GM12864 (cell line): ENCODE measurements at places on chromosomes 7 and 10.

- no peak for DNase-seq
Measured at GRCh38 chr7:25887266-25887665, 264.7 kb upstream of the NFE2L3 start.

GRCh38 chr7:94170836-94171235, 166.7 kb upstream of the BET1 start:
- no peak for DNase-seq

DNA sequence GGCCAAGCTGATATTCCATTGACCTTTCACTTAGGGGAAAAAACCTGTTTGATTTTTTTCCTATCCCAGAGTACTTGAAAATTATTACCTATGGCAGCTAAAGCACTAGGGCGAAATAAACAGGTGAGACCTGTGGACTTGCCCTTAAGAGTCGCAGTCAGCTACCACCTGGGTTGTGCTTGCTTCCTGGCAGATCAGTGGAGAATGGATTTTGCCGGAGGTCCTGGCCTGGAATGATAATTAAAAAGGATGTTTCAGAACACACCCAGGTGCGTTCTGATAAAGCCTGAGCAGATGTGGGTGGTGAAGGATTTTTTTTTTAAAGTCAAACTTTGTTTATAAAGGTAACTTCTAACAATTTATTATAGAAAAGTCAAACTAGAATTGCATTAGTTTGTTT, 59.1 kb downstream of the AUTS2 start:
- no peak for DNase-seq

DNA sequence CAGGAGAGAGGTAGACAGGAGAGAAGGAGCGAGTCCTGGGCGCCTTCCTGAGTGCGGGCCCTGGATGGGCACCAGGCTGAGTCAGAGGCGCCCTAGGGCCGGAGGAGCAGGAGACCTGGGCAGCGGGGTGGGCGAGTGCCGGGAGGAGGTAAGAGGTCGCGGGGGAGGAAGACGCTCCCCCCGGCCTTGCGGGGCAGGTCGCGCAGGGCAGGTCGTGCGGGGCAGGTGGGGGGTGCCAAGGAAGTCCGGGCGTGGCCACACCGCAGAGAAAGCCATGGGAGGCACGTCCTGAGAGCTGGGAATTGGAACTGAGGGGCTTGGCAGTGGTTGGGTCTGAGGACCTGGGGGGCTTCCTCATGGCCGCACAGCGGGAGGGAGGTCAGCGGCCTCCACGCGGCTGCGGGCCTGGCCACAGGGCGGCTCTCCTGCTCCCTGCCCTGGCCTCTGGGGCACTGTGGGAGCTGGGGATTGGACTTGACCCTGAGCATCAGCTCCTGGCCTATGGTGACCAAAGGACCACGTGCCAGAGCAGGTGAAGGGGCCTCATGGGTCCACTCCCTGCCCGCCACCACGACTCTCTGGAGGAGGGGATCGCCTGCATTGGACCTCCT, 935 bp downstream of the MMP21 start:
- DNase-seq: no peak

DNA sequence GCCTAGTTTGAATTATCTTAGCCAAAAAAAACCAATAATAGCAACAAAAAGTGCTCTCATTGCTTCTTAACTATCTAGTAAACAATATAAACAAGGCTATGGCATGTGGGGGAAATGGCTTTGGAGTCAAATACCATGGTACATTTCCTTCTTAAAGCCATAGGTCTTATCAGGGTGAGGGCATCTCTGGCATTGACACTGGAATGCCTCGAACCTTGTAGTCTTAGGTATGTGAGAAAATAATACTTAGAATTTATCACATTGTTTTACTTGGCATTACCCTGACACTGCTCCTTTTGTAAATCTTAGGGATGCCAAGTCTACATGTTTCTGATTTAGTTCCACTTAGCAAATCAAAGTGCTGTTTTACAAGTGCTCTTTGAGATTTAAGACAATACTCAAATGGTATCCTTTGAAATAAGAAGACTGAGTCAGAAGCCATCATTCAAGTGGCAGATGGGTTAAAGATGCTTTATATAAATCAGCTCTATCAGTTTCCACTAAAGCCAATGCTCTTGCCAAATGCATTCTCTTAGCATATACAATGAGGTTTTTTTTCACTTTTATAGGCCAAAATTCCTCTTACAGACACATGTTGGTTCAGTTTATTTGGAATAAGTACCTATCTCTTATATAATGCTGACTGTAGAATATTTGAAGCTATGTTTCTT, 155.2 kb downstream of the HPSE2 start:
- no peak for DNase-seq

- peak; percentile 22 for DNase-seq
Measured at GRCh38 chr7:123871998-123872867, 27.3 kb downstream of the HYAL4 start.

- DNase-seq: no peak
Measured at GRCh38 chr10:3503299-3503698, 281.7 kb downstream of the KLF6 start.

- DNase-seq: no peak
Measured at GRCh38 chr7:30911561-30911969, at the start of gene AQP1. TSS of gene AQP1 (plus strand) at chr7:30911853. CDS start at chr7:30911910, 57 bp downstream.

- no peak for DNase-seq
Measured at GRCh38 chr10:68334672-68335467, 2.1 kb upstream of the PBLD start.

- DNase-seq: peak; percentile 16
Measured at GRCh38 chr10:43204943-43205671, 61.8 kb downstream of the RASGEF1A start.

DNA sequence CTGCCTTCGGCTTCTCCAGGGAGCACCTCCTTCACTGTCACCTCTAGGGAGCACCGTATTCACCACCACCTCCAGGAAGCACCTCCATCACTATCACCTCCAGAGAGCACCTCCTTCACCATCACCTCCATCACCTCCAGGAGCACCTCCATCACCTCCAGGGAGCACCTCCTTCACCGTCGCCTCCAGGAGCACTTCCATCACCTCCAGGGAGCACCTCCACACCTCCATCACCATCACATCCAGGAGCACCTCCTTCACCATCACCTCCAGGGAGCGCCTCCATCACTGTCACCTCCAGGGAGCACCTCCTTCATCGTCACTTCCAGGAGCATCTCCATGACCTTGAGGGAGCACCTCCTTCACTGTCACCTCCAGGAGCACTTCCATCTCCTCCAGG, 102.3 kb downstream of the DNAJB6 start:
- no peak for DNase-seq
